Activated CD8-positive, alpha-beta memory T cell treated with anti-CD3 and anti-CD28 coated beads for 24 hours (primary cell): ENCODE measurements at places on chromosomes 2 and 18.
A peak's percentile ranks its signal among the peaks of the same experiment; 100 is the strongest.

GRCh38 chr2:2799151-2799697 lies 468.1 kb upstream of the MYT1L start:
- no peak for DNase-seq

- no peak for DNase-seq
Observed at GRCh38 chr2:1708476-1709334, 35.6 kb downstream of the PXDN start.

- DNase-seq, result no peak
Observed at GRCh38 chr2:98280376-98281102, 65.7 kb upstream of the CNGA3 start.

GRCh38 chr2:53903011-53903410 lies 43.2 kb upstream of the GPR75 start:
- DNase-seq, result no peak

GRCh38 chr2:207143215-207144172 lies 22.3 kb downstream of the KLF7 start:
- DNase-seq, result peak; percentile 79

GRCh38 chr2:226887940-226888339 lies 52.1 kb downstream of the RHBDD1 start:
- DNase-seq, result no peak

DNA sequence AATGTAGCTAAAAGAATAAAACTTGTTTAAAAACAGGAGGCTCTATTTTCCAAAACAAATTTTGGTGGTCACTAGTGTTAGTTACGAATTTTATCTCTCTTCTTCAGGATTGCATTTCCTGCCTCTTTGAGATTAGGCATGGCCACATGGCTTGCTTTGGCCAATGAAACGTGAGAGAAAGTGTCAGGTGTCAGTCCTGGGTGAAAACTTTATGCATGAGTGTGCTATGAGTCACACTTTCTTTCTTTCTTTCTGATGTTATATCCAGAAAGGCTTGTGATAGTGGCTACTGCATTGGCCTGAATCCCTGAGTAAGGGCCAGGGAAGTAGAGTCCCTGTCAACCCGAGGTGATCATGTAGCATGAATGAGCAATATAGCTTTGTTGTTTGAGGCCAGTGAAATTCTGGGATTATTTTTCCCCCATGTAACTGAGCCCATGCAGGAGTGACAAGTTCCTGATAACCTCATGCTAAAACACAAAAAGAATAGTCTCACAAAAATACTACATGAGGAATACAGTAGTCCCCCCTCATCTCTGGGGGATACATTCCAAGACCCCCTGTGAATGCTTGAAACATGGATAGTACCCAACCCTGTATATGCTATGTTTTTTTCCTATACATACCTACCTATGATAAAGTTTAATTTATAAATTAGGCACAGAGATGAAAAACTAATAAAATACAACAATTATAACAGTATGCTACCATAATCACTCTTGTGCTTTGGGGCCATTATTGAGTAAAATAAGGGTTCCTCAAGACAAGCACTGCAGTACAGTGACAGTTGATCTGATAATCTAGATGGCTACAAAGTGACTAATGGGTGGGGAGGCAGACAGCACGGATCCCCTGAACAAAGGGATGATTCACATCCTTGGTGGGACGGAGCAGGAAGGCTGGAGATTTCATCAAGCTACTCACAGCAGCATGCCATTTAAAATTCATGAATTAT lies 109.5 kb downstream of the CDC42EP3 start:
- DNase-seq, result peak; percentile 63

DNA sequence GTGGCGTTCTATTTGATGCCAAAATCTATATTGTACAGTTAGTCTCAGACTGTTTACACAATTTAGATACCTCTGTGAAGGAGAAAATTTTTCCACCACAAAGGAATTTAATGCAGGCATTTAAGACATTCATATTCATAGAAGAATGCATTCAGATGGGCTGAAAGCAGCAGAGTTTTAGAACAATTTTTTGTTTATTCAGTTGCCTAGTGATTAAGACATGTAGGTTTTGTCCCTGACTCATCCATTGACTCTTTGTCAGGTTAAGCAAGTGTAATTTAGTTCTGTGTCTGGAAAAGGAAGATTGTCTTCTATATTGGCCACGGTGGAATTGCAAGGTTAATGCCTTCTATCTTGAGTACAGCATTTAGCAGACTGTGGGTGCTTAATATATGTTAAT lies 515.0 kb downstream of the PARD3B start:
- DNase-seq, result no peak
